Suprapubic skin (tissue), 4 donors: ENCODE measurements at places on chromosomes 2 and 18. TPM values are rescaled to one million over a fixed set of nuclear protein-coding genes. Genes with fewer than 3 reads are reported as not detected.

- no peak for DNase-seq
Observed at GRCh38 chr2:144163592-144163991, 356.3 kb downstream of the ZEB2 start.

The SLC35G4 gene
- total RNA-seq = not detected

The MGAT4A gene
- 13.8 TPM for total RNA-seq

DNA sequence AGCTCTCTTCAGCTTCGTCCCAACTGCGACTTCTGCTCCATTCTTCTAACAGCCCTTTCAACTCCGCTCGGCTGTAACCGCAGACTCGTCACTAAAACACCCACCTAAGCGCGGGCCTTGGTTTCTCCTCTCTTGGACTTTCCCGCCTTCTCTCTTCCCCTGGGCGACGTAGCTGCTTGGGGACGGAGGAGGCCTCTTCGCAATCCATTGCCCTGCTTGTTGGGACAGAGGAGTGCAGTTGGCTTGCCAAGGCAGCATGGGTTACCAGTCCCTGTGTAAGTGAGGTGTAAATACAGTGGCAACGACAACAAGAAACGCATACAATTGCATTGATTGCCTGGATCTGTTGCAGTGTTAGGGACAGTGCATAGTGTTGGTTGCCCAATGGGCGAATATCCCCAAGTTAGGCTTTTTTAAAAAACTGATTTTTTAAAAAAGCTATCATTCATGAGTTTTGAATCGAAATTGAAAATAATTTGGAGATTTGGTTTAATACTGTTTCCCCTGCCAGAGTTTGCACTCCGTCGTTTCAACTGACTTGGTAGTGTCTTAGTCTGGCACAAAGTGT lies 484 bp upstream of the DARS1 start:
- DNase-seq = no peak

- no peak for DNase-seq
Observed at GRCh38 chr2:172639823-172640222, 83.9 kb downstream of the PDK1 start.

The SDC1 gene
- 549 TPM for total RNA-seq

The DSEL gene
- total RNA-seq = 3.6 TPM

- DNase-seq = no peak
Observed at GRCh38 chr18:48599391-48599790, 60.6 kb downstream of the CTIF start.

GRCh38 chr2:51293566-51294200 lies 261.8 kb upstream of the NRXN1 start:
- no peak for DNase-seq

The SLC38A11 gene
- total RNA-seq = 1.1 TPM

DNA sequence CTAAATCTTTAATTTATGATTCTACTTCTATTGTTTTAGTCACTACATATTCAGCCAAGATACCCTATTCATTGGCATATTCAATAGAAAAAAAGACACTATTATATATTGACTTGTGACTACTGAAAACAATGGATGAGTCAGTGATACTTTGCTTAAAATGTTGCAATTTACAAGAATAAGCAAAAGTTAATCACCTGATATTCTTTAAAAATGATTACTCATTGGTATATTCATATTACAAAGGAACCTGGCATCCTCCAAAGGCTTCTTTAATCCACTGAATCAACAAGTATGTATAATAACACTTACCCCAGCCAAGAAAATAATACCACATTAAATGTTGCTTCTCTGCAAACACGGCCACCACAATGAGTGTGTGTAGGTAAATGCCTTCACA lies 87.8 kb downstream of the CALCRL start:
- no peak for DNase-seq

DNA sequence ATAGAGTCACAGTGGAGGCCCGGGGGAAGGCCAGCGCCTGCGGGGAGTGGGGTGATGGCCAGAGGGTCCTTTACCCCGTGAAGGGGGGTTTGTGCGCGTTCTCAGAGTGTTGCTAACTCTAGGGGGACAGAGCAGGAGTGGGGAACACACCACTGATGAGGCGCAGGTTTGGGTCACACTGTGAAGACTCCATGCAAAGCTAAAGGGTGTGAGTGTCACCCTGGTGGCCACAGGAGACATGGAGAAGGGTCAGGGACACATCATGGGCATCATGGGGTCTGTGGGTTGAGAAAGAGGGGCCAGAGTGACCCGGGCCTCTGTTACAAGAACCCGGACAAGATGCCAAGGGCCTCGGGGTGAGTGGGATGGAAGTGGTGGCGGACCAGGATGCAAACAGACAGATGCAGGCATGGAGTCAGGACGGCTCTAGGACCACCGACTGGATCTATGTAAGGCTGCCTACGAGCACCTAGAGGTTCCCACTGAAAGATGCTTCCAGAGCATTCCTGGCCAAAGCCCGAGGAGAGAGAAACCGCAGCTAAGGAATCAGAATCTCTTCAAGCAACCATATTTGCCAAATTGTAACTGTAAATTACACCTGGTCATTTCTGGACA lies 84.3 kb downstream of the PXDN start:
- no peak for DNase-seq

GRCh38 chr18:48265328-48265727 lies 143.9 kb downstream of the ZBTB7C start:
- DNase-seq = no peak

The UGP2 gene
- 63.7 TPM for total RNA-seq

The GNAL gene
- total RNA-seq = 12.8 TPM

GRCh38 chr2:16179701-16180416 lies 239.5 kb downstream of the MYCN start:
- no peak for DNase-seq

The MARCHF4 gene
- not detected for total RNA-seq

DNA sequence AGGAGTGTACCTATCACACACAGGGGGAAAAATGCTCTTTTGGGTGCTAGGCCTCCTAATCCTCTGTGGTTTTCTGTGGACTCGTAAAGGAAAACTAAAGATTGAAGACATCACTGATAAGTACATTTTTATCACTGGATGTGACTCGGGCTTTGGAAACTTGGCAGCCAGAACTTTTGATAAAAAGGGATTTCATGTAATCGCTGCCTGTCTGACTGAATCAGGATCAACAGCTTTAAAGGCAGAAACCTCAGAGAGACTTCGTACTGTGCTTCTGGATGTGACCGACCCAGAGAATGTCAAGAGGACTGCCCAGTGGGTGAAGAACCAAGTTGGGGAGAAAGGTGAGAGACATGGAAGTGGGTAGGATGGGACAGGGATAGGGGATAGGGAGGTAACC lies 12.2 kb downstream of the DHRS9 start:
- no peak for DNase-seq

DNA sequence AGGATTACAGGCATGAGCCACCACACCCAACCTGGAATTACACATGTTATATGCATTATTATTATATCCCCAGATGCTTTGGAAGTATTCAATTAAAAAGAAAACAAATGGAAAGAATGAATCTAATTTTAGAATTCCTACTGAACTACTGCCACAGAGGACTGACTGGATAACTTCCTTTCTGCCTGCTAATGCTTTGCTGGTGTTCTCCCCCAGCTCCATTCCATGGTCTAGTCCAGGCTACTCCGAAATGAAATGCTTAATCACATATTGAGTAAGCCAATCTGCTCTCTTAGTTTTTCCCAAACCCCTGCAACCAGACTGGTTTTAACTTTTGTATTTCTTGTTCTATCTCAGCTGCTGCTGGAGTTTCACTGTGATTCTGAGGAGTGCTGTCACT lies 519.1 kb downstream of the SOX11 start:
- DNase-seq = no peak

GRCh38 chr2:41498781-41499180 lies 549.0 kb upstream of the PKDCC start:
- no peak for DNase-seq

GRCh38 chr18:79987566-79987965 lies 797 bp downstream of the TXNL4A start:
- DNase-seq = no peak

DNA sequence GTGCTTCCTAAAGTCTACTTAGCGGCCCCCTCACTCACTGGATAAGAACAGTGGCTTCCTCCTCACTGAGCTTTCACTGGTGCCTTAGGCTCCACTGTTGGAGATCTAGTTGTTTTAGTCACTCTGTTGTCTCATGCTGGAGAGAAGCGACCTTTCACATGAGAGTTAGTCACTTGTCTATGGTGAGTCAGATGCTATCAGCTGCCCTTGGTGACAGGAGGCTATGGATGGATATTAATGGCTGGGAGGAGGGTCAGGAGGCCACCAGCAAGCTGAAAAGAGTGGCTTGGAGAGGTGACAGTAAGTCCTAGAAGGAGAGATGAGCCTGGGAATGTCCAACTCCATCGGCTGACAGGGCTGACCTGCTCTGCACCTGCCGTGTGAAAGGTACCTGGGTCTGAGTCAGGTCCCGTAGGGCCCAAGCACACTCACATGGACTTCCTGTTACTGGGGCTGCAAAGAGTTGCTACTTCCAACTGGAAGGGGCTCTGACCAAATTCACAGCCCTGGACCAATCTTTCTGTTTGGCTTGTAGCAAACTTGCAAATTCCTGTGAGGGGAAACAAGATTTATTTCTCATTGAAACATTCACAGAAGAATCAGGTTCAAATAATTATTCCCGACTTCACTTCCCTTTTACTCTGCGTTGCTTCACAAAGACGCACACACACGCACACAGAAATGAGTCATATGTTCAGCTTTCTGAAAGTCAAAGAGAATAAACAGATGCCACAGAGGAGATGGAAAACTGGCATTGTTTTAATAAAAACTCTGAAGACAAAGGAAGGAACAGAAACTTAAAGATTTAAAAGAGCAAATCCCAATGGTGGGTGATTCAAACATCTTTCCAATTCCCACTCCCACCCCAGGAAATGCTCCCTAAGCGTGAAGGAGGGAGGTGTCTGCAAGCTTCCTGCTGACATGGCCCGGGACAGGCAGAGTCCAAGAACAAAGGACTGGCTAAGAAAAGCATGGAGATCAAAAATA lies 203.5 kb upstream of the TWIST2 start:
- peak; percentile 70 for DNase-seq

GRCh38 chr2:147311058-147311430 lies 533.8 kb upstream of the ACVR2A start:
- DNase-seq = no peak

GRCh38 chr2:222196159-222196558 lies 102.6 kb downstream of the PAX3 start:
- no peak for DNase-seq

- no peak for DNase-seq
Observed at GRCh38 chr18:21834299-21834660, 93.7 kb downstream of the MIB1 start.

GRCh38 chr2:38230756-38231155 lies 146.3 kb downstream of the ATL2 start:
- no peak for DNase-seq

GRCh38 chr2:241340631-241341163 lies 15.4 kb upstream of the FARP2 start:
- no peak for DNase-seq

DNA sequence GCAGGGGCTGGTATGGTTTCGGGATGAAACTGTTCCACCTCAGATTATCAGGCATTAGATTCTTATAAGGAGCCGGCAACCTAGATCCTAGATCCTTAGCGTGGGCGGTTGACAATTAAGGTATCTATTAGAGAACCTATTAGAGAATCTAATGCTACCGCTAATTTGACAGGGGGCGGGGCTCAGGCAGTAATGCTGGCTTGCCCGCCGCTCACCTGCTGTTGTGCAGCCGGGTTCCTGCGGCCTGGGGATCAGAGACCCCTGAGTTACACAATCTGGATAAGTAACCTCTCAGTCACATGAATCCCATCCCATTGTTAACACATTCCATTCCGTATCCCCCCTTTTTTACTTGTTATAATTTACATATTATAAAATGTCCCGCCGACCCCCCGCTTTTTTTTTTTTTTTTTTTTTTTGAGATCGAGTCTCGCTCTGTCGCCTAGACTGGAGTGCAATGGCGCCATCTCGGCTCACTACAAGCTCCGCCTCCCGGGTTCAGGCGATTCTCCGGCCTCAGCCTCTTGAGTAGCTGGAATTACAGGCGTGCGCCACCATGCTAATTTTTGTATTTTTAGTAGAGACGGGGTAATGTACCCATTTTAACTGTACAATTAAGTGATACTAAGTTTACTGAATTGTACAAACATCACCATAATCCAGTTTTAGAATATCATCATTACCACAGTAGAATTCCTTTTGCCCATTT lies 42.0 kb upstream of the GPD2 start:
- DNase-seq = no peak

The TSGA10 gene
- 8.5 TPM for total RNA-seq

DNA sequence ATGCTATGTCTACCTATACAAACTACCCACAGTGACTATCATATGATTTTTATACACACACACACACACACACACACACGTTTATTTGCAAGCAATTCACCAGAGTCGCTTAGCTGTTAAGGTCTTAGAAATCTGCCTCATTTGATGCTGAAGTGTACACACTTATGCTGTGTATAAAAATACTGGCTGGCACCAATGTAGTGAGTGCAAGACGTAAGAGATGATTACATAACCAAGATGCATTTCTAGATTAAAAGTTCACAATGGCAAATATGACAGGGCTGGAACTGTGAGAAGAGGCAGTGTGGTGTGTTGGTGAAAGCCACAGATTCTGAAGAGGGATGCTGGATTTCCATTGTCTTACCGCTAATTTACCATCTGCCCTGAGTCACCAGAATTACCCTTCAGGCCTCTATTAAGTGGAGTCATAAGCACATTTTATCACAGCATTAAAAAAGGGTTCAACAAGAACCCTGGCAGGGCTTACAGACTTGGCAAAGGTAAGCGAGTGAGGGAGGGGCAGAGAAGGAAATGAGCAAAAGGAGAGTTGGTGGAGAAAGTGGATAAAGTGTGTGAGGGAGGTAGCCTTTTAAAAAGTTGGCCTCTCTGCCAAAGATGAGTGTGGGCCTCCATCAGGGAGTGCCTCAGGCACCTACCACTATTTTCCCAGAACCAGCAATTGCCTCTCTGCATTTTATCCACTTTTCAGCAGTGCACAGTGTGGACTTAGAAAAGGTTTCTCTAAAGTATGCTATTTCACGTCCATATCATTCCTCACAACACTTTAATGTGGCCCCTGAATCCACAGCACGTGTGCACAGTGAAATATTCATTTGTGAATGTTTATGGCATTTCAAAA lies 21.5 kb downstream of the MEIS1 start:
- no peak for DNase-seq

The SP5 gene
- total RNA-seq = not detected
